Activated CD4-positive, alpha-beta T cell treated with anti-CD3 and anti-CD28 coated beads, Interleukin-2, amount 10 ng/mL, durations not matched to agents 24 days and 14 days (primary cell): ENCODE measurements at places on chromosomes 1 and 21.

- DNase-seq: no peak
Observed at GRCh38 chr1:48493041-48493440, 21.0 kb upstream of the SPATA6 start.

DNA sequence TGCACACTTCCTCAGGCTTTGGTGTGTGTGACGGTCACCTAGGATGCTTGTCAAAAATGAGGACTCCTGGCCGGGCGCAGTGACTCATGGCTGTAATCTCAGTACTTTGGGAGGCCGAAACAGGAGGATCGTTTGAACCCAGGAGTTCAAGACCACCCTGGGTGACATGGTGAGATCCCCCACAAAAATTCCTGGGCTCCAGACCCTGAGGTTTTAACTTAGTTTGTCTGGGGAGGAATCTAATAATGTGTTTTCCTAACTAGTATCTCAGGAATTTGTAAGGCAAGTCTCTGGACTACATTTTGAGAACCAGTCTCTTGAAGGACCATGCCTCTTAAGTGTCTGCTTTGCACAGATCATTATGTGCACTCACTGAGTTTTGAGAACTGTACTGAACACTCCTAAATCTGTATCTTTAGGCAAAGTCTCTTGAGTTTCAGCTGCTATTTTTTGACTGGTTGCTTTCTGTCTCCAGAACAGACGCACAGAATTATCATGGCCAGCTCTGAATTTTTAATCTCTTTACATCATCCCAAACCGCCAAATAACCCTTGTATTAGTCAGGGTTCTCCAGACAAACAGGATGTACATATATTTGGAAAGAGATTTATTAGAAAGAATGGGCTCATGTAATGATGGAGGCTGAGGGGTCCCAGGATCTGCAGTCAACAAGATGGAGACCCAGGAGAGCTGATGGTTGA is 45.5 kb upstream of the VANGL1 start:
- no peak for DNase-seq

- DNase-seq: peak; percentile 57
Observed at GRCh38 chr1:50419192-50419906, 3.9 kb downstream of the DMRTA2 start.

- peak; percentile 76 for DNase-seq
Observed at GRCh38 chr1:58885998-58886397, 102.2 kb upstream of the JUN start.

DNA sequence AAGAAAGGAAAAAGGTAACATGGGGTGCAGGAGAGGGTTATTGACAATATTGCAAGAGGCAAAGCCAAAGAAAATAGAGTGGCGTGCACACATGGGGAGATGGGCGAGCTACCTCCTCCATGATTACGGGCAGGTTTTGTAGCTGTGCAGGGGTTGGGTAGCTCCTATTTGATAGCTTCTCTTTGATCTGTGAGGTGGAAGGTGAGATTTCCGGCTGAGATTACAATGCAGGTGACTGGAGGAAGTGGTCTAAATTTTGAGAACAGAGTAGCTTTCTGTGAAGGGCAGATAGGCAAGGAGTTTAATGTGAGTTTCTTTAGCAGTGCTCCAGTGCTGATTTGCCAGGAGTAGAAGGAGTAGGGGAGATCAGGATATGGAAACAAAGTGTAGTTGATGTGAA is 263.4 kb downstream of the PLA2G4A start:
- peak; percentile 68 for DNase-seq

GRCh38 chr1:1356796-1357401 is 1.5 kb downstream of the MXRA8 start:
- DNase-seq: no peak

- no peak for DNase-seq
Observed at GRCh38 chr1:222048094-222048595, 306.3 kb upstream of the DUSP10 start.
